Activated naive CD4-positive, alpha-beta T cell treated with Interleukin-2 at 50 U/mL for 16 hours (primary cell): ENCODE measurements at places on chromosomes 5 and 9.

DNA sequence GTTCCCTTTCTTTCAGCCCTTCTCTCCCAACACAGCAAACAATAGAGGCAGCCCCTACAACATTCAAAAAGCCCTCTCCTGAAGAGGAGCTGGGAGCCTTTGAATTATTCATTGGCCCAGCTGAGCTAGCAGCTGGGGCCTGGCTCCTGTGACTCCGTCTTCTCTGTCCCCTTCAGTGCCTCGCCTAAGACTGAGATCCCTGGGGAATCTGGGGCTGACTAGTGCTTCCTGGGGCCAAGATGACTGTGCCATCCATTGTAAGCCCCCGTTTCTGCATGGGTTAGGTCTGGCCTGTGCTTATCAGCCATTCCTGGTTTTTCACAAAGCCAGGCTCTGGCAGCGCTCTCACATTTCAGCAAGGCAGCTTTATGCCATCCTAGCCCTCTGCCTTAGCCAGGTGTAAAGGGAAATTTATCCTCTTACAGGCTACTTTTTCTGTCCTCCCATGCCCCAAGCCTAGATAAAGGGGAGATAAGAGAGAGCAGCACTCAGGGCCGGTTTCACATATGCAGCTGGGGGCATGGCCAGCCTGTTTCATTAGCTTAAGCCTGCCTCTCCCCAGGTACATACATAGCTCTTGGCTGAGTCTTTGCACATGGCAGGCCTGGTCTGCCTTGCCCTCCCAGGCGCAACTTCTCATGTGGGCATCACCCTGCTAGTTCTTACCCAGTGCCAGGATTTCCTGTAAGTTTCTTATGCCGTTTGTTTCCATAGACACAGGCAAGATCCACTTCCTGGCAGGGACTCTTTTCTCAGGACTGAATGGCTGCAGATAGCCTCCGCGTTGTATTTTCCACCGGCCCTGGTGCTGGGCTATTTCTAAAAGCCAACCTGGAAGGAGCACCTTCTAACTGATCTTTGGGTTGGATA, 15.8 kb downstream of the PTPA start:
- no peak for DNase-seq

- DNase-seq = no peak
These were observed 2.0 kb downstream of the ANKHD1 start for GRCh38 chr5:140403613-140404012.

- DNase-seq = no peak
These were observed 4.0 kb downstream of the ANKRD33B start for GRCh38 chr5:10567781-10568321.

DNA sequence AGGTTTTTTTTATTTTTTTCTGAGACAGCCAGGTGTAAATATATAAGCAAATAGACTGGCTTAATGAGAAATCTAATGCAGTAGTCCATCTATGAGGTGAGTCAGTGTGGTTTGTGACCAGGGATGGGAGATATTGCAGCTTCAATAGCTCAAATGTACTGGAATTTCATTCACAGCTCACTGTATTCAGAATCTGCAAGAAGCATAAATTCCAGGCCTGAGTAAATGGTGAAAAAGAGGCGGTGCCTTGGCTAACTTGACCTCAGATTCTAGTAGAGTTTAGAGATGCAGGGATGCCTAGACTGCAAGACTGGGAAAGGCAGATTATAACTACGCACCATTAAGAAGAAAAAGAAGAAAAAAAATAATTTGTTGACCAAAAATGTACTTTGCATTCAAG, 151.9 kb upstream of the SMC2 start:
- no peak for DNase-seq

- DNase-seq = no peak
These were observed 327.5 kb downstream of the EDIL3 start for GRCh38 chr5:84057211-84057610.
